ENCODE measurements at places on chromosomes 4 and X.
A peak's percentile ranks its signal among the peaks of the same experiment; 100 is the strongest.

DNA sequence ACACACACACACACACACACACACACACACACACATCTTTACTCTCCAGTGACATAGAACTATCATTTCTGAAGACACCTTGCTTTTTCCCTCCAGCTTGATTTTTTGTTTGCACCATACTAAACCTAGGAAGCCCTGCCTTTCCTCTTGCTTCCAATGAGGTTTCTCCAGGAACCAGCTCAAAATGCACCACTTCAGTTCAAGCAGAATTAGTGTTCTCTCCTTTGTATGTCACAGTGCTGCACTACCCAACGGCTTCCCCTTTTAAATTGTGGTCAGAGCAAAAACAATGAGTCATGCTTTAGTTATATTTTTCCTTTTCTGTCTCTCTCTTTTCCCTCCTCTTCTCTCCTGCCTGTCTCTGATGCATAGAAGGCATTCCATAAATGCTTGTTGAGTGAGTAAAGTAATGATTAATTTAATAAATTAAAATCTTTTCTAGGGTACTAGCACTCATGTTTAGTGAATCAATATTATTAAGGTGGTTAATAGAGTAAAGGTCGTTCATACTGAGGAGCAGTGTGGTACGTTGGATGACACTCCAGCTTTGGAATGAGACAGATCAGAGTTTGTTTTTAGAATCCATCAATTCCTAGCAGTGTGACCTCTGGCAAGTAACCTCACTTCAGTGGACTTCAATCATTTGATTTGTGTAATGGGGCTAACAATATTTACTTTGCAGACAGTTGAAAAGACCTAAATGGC is 5.9 kb downstream of the RTL3 start:
- no peak for DNase-seq

DNA sequence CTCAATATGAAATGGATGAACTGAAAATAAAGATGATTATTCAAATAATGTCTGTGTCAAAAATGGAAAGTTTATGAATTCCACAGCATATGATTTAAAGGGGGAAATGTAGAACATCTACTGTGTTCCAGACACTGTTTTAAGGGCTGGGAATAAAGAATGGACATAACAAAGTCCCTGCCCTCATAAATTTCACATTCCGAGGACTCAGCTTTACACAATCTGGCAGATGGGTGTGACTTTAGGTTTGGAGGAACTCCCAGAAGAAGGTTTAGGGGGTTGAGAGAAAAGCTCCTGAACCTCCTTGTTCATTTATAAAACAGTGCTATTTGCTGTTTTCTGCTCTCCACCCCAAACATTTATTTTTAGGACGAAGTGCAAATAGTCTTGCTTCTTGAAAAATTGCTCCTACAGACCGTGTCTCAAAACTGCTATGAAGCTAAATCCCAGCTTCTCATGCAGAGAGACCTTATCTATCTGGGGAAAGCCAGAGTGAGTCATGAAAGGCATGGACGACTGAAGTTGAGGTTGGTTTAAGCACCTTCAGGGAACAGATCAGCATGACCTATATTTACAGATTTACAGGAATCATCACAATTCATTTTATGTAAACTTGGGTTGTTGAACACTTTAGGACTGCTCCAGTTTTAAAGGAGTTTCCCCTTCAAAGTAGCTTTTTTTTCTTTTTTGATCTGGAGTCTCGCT is 184.3 kb downstream of the HS6ST2 start:
- no peak for DNase-seq

DNA sequence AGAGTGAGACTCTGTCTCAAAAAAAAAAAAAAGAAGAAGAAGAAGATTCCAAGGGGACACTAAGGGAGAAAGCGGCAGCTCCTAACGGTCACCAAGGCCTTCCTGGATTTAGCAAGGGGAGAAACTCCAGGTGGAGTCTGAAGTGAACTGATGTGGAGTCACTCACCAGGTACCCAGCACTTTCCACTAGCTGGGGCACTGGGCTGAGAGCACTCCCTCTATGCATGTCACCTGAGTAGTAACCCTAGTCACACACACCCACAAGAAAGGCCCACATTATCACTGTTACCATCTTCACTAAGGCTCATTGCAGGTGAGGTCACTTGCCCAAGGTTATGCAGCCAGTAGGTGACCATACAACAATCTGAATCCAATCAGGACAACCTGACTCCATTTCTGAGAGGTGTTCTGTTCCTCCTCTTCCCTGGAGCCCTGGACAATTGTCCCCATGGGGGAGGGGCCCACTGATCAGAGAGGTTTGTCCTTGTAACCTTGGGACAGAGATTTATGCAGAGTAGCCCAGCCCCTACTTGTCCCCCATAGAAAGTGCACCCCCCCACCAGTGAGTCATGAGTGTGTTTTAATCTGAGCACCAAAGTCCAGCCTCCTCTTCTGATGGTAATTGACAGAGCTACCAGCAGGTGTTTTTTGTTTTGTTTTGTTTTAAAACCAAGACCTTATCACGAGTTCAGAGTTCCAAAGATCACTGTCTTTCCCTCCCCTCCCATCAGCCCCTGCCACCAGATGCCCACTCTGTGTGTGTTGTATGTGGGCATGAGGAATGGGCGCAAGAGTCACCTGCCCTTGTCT is 5.9 kb upstream of the SASH3 start:
- no peak for DNase-seq

DNA sequence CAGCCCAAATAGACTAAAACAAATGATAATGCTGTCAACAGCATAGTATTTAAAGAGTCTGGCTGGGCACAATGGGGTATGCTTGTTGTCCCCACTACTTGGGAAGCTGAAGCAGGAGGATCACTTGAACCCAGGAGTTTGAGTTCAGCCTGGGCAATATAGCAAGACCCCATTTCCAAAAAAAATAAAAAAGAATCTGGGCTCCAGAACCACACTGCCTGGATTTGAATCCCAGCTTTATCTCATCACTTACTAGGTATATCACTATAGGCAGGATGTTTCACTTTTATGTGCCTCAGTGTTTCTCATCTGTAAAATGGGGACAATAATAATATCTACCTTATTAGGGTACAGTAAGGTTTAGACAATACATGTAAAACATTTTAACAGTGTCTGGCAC is 5.3 kb upstream of the G3BP2 start:
- DNase-seq: no peak

- DNase-seq: no peak
Observed at GRCh38 chr4:83217721-83218522, 66.7 kb downstream of the COQ2 start.

DNA sequence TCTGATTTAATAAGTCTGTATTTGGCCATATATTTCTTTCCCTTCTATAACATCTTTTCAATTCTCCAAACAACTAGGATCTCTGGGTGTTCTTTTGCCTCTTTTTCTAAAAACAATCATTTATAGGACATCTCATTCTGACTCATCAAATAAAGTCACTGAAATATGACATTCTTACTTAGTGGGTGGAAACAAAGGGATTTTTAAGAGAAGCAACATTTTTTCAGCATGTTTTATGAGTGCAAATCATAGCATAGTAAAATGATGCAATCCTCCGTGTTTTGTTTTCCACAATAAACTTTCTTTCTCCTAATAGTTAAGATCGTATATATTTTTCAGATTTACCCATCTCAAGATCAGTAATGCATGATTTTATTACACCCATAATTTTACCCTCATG is 179.8 kb downstream of the SPCS3 start:
- DNase-seq: no peak

GRCh38 chr4:156128616-156129015 is 174.9 kb upstream of the CTSO start:
- no peak for DNase-seq

DNA sequence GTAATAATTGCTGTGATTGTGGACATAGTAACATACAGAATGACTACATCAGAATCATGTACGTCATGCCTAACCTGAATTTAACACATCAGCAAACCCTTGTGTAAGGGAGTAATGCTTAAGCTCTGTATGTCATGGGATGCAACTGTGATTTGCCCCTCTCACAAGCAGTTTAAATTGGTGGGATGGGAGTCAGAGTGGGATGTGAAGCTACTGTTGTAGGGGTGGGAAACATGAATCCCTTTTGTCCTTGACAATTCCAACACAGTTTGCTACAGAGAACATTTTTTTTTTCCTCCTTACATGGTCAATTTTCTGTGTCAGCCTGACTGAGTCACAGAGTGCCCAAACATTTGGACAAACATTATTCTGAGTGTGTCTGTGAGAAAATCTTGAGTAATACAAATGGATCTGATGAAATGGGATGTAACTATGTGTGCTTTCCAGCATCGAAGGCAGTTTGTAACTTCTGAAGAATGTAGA is 392.8 kb downstream of the GPM6A start:
- no peak for DNase-seq

DNA sequence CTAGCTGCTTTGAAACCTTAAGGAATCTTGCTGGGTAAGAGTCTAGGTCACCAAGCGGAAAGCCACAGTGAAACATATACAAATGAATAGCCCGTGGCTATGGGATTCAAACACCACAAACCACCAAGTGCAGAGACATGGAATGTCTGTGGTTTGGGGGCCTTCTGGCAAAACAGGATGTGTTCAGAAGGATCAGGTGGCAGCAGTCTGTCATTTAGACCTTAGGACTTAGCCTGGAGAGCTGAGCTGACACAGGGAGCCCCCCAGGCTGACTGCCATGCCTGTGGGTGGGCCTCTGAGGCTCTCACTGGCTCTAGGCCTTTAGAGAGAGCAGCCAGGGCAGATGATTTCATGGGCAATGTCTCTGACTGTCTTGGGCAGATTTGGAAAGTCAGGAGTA is 225.6 kb downstream of the FBXW7 start:
- peak; percentile 49 for DNase-seq

GRCh38 chr4:21826071-21826470 is 122.5 kb downstream of the KCNIP4 start:
- DNase-seq: no peak

GRCh38 chr4:909131-909571 is 23.0 kb downstream of the GAK start:
- no peak for DNase-seq

- DNase-seq: peak; percentile 54
Observed at GRCh38 chr4:41471126-41472071, 66.6 kb upstream of the LIMCH1 start.

- DNase-seq: no peak
Observed at GRCh38 chr4:174604198-174604597, 81.9 kb upstream of the HPGD start.

- DNase-seq: no peak
Observed at GRCh38 chr4:182770996-182771514, 146.1 kb downstream of the DCTD start.

- no peak for DNase-seq
Observed at GRCh38 chrX:55149242-55149641, 60.4 kb downstream of the PAGE2 start.

DNA sequence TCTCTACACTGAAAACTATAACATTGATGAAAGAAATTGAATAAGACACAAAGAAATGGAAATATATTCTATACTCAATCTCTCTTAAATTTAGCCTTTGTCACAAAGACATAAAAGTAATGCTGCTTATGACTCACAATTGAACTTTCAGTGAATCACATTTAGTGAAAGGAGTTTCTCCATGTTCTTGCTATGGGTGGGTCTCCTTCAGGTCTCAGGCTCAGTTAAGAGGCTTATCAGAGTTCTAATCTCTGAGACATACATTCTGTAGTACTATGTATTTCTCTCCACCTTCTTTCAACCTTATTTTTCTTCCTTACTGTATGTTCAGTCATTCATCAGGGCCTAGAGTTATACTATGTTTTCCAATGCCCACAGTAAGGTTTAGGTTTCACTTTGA is 220.9 kb downstream of the DTHD1 start:
- no peak for DNase-seq

- DNase-seq: no peak
Observed at GRCh38 chrX:17527922-17528321, 152.9 kb downstream of the NHS start.

- DNase-seq: no peak
Observed at GRCh38 chr4:121217351-121217750, 53.2 kb upstream of the TNIP3 start.

DNA sequence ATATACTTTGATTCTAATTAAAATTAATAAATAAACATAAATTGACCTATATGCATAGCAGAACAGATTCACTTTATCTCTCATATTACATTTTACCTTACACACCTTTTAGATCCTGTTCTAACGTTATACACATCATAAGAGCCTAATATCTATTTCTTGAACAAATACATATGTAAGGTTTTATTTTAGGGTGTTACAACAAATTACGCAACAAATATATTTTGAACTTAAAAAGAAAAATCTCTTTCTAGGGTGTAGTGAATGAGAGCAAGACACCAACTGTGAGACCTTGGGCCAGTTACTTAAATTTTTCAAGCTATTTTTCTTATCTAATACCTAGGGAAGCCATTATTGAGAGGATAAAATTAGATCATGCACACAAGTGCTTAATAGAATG is 191.2 kb downstream of the CFAP299 start:
- no peak for DNase-seq

DNA sequence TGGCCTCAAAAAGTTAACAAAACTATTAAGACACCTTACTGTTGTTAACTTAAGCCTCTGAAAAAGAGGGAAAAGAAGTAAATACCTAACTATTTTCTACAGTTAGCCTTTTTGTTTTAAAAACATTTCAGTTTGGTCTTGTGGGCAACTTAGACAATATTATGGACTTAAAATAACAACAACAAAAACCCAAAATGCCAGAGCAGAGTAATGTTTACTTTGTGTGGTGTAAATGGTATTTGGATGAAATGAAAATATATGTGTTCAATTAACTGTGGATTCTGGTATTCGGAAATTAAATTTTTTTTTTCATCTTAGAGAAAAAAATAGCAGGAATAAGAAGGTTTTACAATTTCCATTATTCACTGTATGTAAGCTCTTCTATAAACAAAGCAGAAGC is 79.6 kb upstream of the NPNT start:
- DNase-seq: no peak

DNA sequence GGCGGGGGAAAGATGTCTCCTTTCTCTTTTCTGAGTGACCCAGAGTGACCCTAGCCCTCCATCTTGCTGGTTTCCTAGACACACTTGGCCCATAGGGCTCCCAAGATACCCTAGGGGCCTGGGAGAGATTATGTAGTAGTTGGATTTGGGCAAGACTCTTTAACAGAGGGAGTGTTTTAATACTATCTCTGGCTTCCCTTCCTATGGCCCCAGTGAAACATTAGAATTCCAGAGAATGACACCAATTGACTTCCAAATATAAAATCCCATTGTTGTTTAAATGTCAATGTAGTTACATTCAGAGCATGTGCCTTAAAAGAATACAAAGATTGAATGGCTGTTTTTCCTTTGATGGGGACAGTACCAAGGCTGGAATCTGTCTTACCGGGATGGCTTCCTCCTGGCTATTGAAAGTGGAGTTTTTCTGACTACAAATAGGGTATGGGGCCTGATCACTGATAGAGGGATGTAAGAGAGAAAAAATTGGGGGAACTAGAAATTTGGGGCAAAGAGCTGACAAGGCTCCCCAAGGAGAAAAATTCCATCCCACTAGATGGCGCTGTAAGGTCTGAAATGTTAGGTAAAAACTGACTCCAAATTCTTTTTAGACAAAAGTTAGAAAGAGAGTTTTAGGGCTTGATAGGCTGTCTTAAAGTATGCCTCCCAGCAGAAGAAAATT is 10.7 kb downstream of the TENT5D start:
- no peak for DNase-seq

GRCh38 chr4:3254302-3255131 is 5.6 kb downstream of the MSANTD1 start:
- DNase-seq: peak; percentile 16

GRCh38 chrX:100710816-100711215 is 21.1 kb downstream of the SYTL4 start:
- no peak for DNase-seq
